Common myeloid progenitor, CD34-positive (primary cell): ENCODE measurements at places on chromosomes 7 and 10.
A peak's percentile ranks its signal among the peaks of the same experiment; 100 is the strongest.

GRCh38 chr7:101542527-101543241 is 86.4 kb downstream of the MYL10 start:
- peak; percentile 76 for DNase-seq

GRCh38 chr7:138979988-138980562 is 1.1 kb downstream of the KIAA1549 start:
- DNase-seq = no peak

- no peak for DNase-seq
Observed at GRCh38 chr7:28356619-28357018, 55.7 kb upstream of the CREB5 start.

DNA sequence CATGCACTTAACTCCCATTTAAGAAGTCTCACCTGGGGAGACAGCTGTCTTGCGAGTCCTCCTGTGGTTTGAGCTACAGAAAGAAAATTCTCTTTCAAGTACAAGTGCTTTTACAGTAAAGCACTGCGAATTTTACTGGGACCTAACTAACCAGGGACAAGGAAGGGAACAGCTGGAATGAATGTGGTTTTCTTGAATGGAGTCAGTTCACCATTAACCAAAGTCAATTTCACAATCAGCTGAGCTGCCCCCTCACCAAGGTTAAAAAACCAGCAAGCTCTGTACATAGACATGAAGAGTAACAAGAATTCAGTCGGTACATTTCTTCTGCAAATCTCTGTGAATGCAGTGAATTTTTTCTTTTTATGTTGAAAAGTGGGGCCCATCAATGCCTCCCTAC is 56.3 kb downstream of the GFRA1 start:
- DNase-seq = no peak

GRCh38 chr7:157560258-157560654 is 223.5 kb downstream of the DNAJB6 start:
- no peak for DNase-seq
